ENCODE measurements at places on chromosomes 11 and 22.

- no peak for DNase-seq
These were observed 114.7 kb downstream of the MSANTD4 start for GRCh38 chr11:105907319-105907718.

DNA sequence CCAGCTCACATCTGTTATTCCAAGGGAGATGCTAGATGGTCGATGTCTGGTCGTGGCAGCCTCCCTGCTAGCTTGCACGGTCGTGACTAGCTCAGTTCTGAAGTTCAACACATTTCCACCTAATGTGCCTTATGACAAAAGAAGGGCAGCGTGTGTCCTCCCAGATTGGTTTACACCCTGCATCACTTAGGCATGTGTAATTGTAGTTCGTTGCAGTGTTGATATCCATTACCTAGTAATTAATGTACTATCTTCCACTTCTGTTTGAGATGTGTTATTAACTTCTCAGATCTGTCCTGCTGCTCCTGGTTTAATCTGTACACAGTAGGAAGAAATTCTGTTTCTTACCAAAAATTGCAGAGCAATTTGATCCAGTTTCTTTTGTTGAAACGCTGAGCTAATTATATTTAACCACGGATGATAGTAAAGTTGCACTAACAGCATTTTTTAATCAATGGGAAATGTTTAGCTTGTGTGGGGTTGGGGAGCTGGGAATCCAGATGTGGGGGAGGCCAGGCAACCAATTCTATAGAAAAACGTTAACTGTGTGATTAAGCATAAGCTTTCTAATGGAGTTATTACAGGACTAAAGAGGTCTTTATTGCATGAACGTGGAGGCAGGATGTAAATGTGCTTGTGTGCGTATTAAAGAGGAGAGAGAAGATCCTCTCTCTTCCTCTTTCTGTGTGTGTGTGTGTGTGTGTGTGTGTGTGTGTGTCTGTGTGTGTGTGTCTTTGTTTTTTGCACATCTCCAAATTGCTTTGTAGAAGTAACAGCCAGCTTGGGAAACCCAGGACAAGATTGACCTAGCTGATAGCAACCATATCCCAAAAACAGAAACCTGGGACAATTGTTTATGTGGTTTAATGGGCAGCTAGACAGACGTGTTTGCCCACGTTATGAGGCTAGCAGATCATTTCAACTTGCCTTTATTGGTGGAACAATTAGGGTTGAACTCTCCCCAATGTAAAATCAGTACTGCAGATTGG lies 145.7 kb upstream of the TTC12 start:
- DNase-seq, result no peak

DNA sequence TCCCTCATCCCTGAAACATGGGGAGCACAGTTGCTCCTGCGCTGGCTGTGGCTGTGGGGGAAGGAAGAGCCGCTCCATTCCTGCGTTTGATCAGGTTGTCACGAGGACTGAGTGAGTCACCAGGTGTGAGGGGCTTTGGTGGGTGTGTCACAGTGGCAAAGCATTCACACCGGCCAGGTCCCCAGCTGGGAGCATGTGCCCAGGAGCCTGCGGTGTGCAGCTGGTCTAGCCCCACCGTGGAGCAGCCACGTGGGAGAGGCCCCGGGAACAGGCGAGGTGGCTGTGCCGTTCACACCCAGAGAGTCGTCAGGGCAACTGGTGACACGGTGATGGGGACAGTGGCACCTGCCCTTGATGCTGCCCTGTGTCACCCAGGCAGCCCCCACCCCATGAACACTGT lies 47.6 kb upstream of the PPARA start:
- DNase-seq, result no peak

DNA sequence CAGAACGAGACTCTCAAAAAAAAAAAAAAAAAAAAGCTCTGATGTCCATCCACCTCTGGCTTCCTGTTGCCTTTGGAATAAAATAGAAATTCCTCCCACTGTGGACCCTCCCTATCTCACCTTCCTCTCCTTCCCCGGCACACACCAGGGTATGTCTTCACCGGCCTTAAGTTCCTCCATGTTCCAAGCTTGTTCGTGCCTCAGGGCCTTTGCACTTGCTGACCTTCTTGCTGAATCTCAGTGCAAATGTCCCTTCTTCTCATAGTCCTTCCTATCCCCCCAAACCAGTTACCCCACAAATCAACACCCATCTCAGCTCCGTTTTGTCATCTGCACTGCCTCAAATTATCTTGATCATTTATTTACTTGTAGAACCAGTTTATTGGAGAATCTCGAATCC lies 20.6 kb downstream of the IFT27 start:
- DNase-seq, result no peak

DNA sequence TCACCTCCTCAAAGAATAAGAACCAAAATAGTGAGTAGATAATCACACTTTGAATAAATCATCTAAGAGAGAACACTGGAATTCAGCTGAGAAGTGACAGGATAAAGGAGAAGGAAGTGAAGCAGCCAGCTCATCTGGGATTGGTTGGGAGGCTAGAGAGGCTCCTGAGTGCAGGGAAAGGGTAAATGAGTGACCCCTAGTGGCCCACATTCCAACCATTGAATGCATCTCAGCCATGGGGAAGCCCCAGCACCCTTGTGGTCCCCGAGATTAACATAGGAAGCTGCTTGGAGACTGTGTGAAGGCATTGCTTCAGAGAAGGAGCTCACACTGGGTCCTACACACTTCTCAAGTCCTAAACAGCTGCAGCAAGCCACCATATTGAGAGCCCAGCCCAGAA lies 82.3 kb downstream of the JRKL start:
- DNase-seq, result no peak

- DNase-seq, result no peak
These were observed 10.3 kb downstream of the PRDM10 start for GRCh38 chr11:129992161-129992944.

DNA sequence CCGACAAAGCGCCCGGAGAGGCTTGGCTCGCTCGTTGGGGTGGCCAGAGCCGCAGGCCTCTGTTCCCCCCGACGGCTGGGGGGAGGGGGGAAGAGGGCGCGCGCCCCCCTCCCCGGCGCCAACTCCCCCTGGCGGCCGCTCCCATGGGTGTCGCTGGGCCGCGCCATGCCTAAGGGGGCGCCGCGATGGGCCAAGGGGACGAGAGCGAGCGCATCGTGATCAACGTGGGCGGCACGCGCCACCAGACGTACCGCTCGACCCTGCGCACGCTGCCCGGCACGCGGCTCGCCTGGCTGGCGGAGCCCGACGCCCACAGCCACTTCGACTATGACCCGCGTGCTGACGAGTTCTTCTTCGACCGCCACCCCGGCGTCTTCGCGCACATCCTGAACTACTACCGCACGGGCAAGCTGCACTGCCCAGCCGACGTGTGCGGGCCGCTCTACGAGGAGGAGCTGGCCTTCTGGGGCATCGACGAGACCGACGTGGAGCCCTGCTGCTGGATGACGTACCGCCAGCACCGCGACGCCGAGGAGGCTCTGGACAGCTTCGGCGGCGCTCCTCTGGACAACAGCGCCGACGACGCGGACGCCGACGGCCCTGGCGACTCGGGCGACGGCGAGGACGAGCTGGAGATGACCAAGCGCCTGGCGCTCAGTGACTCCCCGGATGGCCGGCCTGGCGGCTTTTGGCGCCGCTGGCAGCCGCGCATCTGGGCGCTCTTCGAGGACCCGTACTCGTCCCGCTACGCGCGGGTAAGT lies 1.4 kb downstream of the KCNC1 start:
- no peak for DNase-seq

DNA sequence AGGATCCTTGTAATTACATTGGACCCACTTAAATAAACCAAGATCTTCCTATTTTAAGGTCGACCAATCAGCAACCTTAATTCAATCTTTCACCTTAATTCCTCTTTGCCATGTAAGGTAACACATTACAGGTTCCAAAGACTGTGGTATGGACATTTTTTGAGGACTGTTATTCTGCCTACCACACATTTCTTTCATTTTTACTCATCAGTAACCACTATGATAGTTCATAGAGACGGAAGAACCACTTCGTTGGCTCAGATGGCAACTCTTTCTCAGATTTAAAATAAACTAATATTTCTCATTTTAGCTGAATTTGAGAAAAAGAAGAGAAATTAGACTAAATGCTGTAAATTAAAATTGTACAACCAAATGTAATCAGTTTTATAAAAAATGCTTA lies 96.3 kb downstream of the PAX6 start:
- DNase-seq, result no peak

DNA sequence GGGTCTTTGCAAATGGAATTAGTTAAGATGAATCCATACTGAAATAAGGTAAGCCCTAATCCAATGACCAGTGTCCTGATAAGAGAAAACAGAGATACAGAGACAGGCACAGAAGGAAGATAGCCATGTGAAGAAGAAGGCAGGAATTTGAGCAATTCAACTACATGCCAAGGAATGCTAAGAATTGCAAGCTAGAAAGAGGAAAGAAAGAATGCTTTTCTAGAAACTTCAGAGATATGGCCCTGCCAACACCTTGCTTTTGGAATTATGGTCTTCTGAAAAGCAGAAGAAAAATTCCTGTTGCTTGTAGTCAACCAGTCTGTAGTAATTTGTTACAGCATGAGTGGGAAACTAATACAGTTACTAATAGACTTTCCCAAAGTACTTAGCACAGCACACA lies 111.3 kb downstream of the SLC17A6 start:
- no peak for DNase-seq

GRCh38 chr11:1008001-1008802 lies 28.3 kb downstream of the MUC6 start:
- no peak for DNase-seq

- no peak for DNase-seq
These were observed 7.4 kb upstream of the EI24 start for GRCh38 chr11:125561924-125562323.

- DNase-seq, result no peak
These were observed 7.5 kb upstream of the NLRP6 start for GRCh38 chr11:270451-271318.

DNA sequence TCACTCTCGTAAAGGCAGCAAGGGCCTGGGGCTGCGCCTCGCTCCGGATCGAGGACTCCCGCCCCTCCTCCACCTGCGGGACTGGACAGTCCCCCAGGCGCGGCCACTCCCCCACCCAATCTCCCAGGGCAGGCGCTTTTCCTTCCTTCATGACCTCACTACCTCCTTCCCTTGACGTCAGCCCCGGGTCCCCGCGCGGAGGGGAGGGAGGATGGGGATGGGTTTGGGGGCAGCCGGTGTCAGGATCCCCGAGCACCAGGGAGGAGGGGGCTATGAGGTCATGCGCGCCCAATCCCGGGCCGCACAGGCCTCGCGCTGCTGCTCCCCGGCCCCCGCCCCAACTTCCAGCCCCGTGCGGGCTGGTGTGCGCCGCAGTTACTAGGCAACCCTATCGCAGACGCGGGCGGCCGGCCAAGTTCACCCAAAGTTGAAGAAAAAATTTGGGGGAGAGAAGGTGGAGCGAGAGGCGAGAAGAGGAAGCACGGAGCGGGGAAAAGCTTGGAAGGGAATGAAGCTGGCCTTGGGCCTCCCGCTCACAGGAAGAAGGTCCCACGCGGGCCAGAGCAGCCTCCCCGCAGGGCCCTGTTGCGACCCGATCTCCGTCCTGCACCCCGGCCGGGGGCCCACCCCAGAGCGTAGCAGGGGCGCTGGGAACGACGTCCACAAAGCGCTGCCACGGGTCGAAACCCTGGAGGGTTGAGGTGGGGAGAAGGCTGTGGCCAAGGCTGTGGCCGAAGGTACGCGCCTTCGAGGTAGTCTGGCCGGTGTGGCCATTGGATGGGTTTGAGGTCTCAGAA lies 8.3 kb downstream of the WT1 start:
- no peak for DNase-seq

- no peak for DNase-seq
These were observed 217.7 kb upstream of the CTSC start for GRCh38 chr11:88555018-88555828.

DNA sequence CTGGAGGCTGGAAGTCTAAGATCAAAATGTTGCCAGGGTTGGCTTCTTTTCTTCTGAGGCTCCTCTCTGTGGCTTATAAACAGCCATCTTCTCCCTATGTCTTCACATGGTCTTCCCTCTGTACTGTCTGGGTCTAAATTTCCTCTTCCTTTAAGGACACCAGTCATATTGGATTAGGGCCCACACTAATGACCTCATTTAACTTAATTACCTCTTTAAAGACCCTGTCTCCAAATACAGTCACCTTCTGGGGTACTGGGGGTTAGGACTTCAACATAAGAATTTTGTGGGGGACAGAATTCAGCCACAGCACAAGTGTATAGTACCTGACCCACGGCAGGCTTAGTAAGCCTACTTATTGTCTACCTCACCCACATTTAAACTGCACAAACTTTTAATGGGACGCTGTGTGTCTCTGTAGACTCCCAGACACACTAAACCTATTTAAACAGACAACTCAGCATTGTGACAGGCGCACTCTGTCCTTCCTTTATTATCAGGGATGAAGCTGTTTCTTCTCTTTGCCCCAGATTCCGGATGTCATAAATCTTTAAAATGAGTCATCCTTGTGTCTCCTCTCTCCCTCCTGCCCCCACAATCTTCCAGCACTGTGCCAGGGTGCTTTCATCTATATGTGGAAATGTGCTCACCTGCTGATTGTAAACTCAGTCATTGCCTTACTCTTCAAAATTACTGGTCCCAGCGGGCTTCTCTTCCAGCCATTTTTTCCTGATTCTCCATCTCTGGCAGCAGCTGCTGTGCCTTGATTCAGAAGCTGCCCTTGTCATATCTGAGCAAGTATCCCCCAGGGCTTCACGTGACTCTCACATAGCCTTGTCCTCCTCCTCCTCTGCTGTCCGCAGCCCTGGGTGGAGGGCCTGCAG lies 5.4 kb upstream of the MAPK8IP1 start:
- DNase-seq, result no peak

- no peak for DNase-seq
These were observed 38.0 kb downstream of the JHY start for GRCh38 chr11:122920579-122920978.

GRCh38 chr11:110712659-110713448 lies 617 bp upstream of the ARHGAP20 start:
- no peak for DNase-seq

DNA sequence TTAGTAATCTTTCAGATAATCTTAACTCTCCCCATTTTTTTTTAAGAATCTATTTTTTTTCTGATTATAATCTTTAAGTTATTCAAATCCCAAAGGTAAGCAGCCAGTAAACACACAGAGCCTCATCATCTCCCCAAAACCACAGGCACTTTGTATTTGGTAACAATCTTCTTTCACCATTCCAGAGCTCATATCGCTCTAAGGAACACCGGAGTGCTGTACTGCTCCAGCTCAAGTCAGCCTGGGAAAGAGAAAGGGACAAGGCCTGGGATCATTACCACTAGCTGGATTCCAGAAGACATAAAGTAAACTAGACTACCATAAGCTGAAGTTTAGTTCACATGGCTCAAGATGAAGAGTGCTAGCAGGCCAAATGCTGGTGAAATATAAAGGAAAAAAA lies 73.0 kb upstream of the APOA1 start:
- no peak for DNase-seq

GRCh38 chr11:86800960-86801272 lies 574 bp downstream of the PRSS23 start:
- no peak for DNase-seq

GRCh38 chr11:26331911-26332571 lies at the start of gene ANO3:
Gene ANO3 (plus strand): TSS chr11:26332130. CDS start chr11:26332276, 146 bp downstream.
- no peak for DNase-seq

All from NCI-H446 treated with DMSO at 0.1 percent for 48 hours (cell line).